ENCODE measurements at places on chromosomes 11 and 22.

GRCh38 chr11:121654843-121655536 is 202.2 kb upstream of the SORL1-AS1 start:
- DNase-seq: no peak
- H3K4me3 ChIP-seq: peak overlapping the region; percentile 57
- peaks cover 33% of the 10 kb centered on the region for H3K4me1 ChIP-seq
- peaks cover 21% of the 10 kb centered on the region for H3K27me3 ChIP-seq

GRCh38 chr11:124898263-124898680 is 607 bp upstream of the ROBO4 start:
- no peak overlapping the region for H3K27ac ChIP-seq
- no peak overlapping the region for H3K4me3 ChIP-seq
- H3K27me3 ChIP-seq: peaks cover 31% of the 10 kb centered on the region
- H3K4me1 ChIP-seq: peaks cover 7% of the 10 kb centered on the region

- no peak for DNase-seq
- peaks cover 12% of the 10 kb centered on the region for H3K27me3 ChIP-seq
- H3K4me1 ChIP-seq: no peaks in the 10 kb centered on the region
- no peaks in the 10 kb centered on the region for H3K36me3 ChIP-seq
- no peak overlapping the region for H3K27ac ChIP-seq
- no peak overlapping the region for H3K4me3 ChIP-seq
These were observed 46.4 kb upstream of the ALX4 start for GRCh38 chr11:44356351-44356750.

- H3K27me3 ChIP-seq: no peaks in the 10 kb centered on the region
- no peak overlapping the region for H3K4me3 ChIP-seq
- no peak overlapping the region for H3K27ac ChIP-seq
- DNase-seq: no peak
- no peaks in the 10 kb centered on the region for H3K4me1 ChIP-seq
- no peaks in the 10 kb centered on the region for H3K36me3 ChIP-seq
These were observed 106.7 kb upstream of the OR9G4 start for GRCh38 chr11:56855217-56855616.

- peaks cover 39% of the 10 kb centered on the region for H3K4me1 ChIP-seq
- H3K27me3 ChIP-seq: no peaks in the 10 kb centered on the region
- peak overlapping the region; percentile 64 for H3K27ac ChIP-seq
These were observed 539 bp downstream of the SIRT3 start for GRCh38 chr11:235609-235996.

DNA sequence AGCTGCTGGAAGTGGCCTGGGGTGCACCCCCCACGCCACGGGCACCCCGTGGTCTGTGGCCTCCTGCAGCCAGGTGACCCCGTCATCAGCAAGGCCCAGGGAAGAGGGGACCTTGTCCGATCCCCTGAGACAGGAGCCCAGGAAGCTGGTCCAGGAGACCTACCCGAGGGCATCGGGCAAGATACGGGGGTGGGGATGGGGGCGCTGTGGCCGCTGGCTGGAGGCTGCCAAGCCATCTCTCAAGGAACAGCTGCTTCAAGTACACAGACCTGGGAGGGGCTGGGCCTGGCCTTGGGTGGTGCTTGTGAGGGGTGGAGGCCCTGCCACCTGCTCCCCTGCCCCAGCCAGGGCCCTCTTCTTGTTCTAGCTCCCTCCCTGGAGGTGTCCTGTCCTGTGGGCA is 1272.1 kb downstream of the BRD1 start:
- no peaks in the 10 kb centered on the region for H3K36me3 ChIP-seq
- no peak overlapping the region for H3K4me3 ChIP-seq
- H3K27ac ChIP-seq: no peak overlapping the region
- H3K27me3 ChIP-seq: no peaks in the 10 kb centered on the region
- no peak for DNase-seq

DNA sequence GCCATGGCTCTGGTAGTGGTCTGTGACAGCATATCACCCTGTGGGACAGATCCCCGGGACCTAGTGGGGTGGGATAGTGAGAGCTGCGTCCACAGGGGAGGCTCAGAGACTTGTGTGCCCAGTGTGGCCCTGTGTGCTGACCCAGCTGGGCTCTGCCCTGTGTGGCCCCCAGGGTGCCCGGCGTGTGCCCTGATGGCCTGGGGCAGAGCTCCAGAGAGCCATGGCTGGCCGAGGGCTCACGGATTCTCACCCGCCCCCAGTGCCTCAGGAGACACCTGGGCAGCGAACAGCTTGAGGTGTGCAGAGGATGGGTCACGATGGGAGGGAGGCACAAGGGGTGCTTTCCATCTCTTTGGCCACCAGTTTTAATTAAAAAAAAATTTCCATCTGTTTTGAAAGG is 11.8 kb downstream of the LRP5 start:
- H3K27me3 ChIP-seq: peaks cover 11% of the 10 kb centered on the region
- H3K36me3 ChIP-seq: no peaks in the 10 kb centered on the region
- no peak for DNase-seq
- no peak overlapping the region for H3K4me3 ChIP-seq
- no peak overlapping the region for H3K27ac ChIP-seq

DNA sequence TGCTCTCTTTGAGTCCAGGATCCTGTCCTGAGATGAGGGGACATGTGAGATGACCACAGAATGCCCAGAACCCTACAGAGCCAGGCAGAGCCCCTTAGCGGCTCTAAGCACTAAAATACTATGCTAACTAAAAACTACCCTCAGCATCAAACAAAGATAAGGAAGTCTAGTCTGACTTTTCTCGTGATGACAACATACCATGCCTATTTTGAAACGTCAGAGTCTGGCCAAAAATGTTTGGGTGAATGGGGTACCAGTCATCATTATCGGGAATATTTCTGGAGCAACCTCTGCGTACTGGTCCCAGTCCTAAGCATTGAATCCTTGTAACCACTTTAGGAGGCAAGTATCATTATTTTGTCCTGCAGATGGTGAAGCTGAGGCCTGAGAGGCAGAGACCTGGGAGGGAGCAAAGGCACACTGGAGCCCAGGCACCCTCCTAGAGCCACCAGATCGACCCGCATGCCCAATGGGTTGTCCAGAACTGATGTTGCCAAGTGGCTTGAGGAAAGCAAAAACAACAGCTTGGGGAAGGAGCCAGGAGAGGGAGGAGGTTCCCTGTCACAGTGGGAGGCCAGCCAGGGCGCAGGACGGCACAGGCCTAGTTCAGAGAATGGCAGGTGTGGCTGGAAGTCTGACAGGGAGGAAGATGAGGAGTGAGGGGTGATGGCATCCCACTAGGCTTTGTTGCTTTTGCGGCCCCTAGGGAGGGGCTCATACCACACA is 7.2 kb upstream of the OSM start:
- H3K4me3 ChIP-seq: no peak overlapping the region
- no peak overlapping the region for H3K27ac ChIP-seq
- no peaks in the 10 kb centered on the region for H3K27me3 ChIP-seq
- H3K4me1 ChIP-seq: peaks cover 75% of the 10 kb centered on the region
- H3K36me3 ChIP-seq: peaks cover 72% of the 10 kb centered on the region
- DNase-seq: no peak

GRCh38 chr11:134584001-134584561 is 172.0 kb upstream of the B3GAT1 start:
- peaks cover 46% of the 10 kb centered on the region for H3K27me3 ChIP-seq
- no peak overlapping the region for H3K27ac ChIP-seq
- no peak for DNase-seq
- peaks cover 35% of the 10 kb centered on the region for H3K4me1 ChIP-seq
- no peak overlapping the region for H3K4me3 ChIP-seq
- no peaks in the 10 kb centered on the region for H3K36me3 ChIP-seq

DNA sequence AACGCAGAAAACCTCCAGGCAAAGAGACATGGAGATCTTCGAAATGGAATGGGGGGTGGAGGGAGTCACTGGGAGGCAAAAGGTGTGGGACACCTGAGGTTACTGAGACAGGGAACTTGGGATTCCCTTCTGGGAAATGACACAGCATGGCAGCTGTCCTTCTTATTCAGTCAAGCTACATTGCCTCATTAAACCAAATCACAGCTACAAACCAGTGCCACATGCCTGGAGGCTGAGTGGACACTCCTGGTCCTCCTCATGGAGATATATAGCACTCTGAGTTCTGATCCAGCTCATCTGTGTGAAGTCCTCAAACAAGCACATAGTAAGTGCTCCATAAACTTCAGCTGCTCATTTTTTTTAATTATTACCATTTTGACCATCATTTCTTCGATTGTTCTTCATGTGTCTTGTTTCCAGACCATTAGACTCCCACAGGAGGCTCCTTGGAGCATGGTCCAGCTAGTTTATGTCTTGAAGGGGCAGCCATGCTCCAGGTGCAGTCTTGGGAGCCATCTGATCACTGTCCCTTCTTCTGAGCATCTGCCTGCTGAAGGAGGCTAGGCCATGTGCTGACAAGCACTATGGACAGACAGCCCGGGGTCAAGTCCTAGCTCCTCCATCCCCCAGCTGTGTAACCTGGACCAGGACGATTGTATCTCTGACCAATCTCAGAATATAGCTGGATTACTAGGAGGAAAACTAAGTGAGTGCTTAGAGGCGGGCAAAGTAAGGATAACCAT is 9.7 kb upstream of the FXYD2 start:
- H3K36me3 ChIP-seq: no peaks in the 10 kb centered on the region
- no peak overlapping the region for H3K4me3 ChIP-seq

GRCh38 chr11:88384669-88385005 is 47.1 kb upstream of the CTSC start:
- DNase-seq: no peak
- H3K36me3 ChIP-seq: no peaks in the 10 kb centered on the region
- H3K27me3 ChIP-seq: no peaks in the 10 kb centered on the region
- no peak overlapping the region for H3K27ac ChIP-seq

DNA sequence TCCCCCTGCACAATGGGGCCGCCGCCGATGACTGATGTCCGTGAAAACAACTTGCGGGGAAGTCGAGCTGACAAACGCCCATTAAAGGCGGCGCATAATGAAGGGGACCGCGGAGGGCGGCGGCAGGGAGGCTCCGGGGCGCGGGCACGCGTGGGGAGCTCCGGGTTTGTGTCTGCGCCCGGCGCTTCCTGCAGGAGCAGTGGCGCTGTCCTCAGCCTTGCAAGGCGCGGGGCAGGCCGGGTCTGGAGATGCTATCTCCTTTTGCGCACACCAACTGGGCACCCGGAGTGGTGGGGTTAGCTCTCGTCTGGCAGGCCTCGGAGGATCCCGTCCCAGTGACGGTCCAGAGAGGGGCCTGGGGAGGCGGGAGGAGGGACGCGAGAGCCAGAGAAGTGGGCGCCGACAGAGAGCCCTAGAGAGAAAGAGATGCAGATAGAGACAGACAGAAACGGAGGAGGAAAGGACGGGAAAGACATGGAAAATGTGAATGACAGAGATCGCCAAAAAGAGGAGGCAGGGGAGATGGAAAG is 390 bp upstream of the FGF3 start:
- H3K36me3 ChIP-seq: no peaks in the 10 kb centered on the region
- H3K4me1 ChIP-seq: no peaks in the 10 kb centered on the region
- DNase-seq: no peak
- H3K27me3 ChIP-seq: peaks cover 33% of the 10 kb centered on the region

GRCh38 chr11:35844579-35844978 is 99.3 kb upstream of the LDLRAD3 start:
- no peaks in the 10 kb centered on the region for H3K36me3 ChIP-seq
- DNase-seq: no peak
- no peaks in the 10 kb centered on the region for H3K4me1 ChIP-seq

- H3K36me3 ChIP-seq: no peaks in the 10 kb centered on the region
- H3K27ac ChIP-seq: no peak overlapping the region
- DNase-seq: no peak
- peaks cover 1% of the 10 kb centered on the region for H3K27me3 ChIP-seq
- no peaks in the 10 kb centered on the region for H3K4me1 ChIP-seq
These were observed 12.1 kb downstream of the MTNR1B start for GRCh38 chr11:92981508-92982043.

Measured in activated CD4-positive, alpha-beta memory T cell treated with anti-CD3 and anti-CD28 coated beads, Interleukin-2, amount 10 ng/mL, durations not matched to agents 7 days and 5 days (primary cell).